ENCODE measurements at places on chromosomes 3 and 15.

GRCh38 chr3:16866571-16866970 is 18.2 kb upstream of the PLCL2 start:
- no peaks in the 10 kb centered on the region for H3K36me3 ChIP-seq
- no peak overlapping the region for H3K27ac ChIP-seq
- no peaks in the 10 kb centered on the region for H3K4me1 ChIP-seq
- no peak overlapping the region for H3K4me3 ChIP-seq
- no peaks in the 10 kb centered on the region for H3K27me3 ChIP-seq

DNA sequence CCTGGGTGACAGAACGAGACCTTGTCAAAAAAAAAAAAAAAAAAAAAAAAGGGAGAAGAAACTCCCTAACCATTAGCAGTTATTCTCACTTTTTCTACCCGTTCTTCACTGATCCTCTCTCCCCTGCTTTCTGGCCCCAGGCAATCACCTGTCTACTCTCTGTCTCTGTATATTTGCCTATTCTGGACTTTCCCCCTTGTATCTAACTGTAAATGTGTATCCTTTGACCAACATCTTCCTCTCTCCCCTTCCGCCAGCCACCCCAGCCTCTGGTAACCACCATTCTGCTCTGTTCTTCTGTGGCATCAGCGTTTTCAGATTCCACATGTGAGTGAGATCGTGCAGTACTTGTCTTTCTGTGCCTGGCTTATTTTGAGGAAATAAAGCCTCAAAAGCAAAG is 6.9 kb downstream of the CYFIP1 start:
- peaks cover 7% of the 10 kb centered on the region for H3K4me1 ChIP-seq
- H3K36me3 ChIP-seq: no peaks in the 10 kb centered on the region
- H3K27me3 ChIP-seq: no peaks in the 10 kb centered on the region

DNA sequence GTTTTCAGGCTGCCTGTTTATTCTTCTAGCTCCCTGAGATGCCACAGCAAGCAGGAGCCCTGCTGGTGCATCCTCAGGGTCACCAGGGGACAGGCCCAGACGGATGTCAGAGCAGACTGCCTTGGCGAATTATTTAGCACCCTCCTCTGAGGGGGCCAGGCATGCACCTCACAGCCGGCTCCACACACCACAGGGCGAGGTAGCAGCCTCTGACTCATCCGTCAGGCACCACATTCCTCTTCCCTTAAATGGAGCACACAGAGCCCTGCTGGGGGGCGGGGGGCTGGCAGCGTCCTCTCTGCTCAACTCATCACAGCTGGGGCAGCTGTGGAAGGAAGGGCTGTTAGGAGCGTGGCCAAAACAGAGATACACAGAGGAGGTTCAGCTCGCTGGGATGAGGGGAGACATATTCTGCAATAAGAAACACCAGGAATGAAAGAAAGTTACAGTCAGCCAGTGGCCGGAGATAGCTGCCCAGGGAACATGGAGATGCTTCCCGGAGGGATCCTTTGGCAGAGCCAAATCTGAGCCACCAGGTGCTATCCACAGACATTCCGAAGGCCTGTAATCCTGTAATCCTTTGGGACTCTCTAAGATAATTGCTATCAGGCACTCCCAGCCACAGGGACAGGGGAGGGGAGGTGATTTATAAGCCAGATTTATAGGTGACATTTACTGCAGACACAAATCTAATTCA is 13.9 kb upstream of the PRICKLE2 start:
- peak overlapping the region; percentile 21 for H3K4me3 ChIP-seq
- no peaks in the 10 kb centered on the region for H3K27me3 ChIP-seq
- H3K4me1 ChIP-seq: peaks cover 6% of the 10 kb centered on the region
- peak overlapping the region; percentile 41 for H3K27ac ChIP-seq

GRCh38 chr3:37855363-37855970 is 6.2 kb upstream of the CTDSPL start:
- no peaks in the 10 kb centered on the region for H3K36me3 ChIP-seq
- no peak overlapping the region for H3K4me3 ChIP-seq
- no peaks in the 10 kb centered on the region for H3K4me1 ChIP-seq
- H3K27me3 ChIP-seq: no peaks in the 10 kb centered on the region

DNA sequence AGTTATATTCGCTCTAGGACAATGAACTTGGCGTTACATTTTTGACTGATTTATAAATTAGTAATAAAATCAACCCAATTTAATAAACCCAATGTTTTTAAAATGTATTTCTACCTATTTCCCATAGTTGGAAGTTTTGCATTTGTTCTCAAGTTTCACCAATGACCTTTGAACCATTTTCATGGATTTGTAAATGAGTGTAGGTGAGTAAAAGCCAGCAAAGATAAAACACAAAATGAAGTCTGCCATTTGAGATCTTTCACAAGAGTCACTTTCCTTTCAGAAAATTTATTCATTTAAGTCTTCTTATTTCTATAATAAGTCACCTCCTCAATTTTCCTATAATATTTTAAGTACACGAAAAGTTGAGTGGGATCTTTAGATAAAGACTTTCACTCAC is 92.1 kb downstream of the MEIS2 start:
- no peak for DNase-seq
- H3K27me3 ChIP-seq: no peaks in the 10 kb centered on the region
- no peak overlapping the region for H3K4me3 ChIP-seq
- H3K36me3 ChIP-seq: peaks cover 8% of the 10 kb centered on the region
- H3K27ac ChIP-seq: no peak overlapping the region
- H3K4me1 ChIP-seq: no peaks in the 10 kb centered on the region

- peak overlapping the region; percentile 83 for H3K4me3 ChIP-seq
- H3K27me3 ChIP-seq: no peaks in the 10 kb centered on the region
- no peaks in the 10 kb centered on the region for H3K36me3 ChIP-seq
- peak overlapping the region; percentile 57 for H3K27ac ChIP-seq
- DNase-seq: peak; percentile 45
These were observed 654 bp downstream of the SUSD5 start for GRCh38 chr3:33217866-33218445.

GRCh38 chr3:4720316-4721075 is 227.3 kb downstream of the ITPR1 start:
- no peaks in the 10 kb centered on the region for H3K36me3 ChIP-seq
- no peaks in the 10 kb centered on the region for H3K27me3 ChIP-seq
- no peak overlapping the region for H3K4me3 ChIP-seq

DNA sequence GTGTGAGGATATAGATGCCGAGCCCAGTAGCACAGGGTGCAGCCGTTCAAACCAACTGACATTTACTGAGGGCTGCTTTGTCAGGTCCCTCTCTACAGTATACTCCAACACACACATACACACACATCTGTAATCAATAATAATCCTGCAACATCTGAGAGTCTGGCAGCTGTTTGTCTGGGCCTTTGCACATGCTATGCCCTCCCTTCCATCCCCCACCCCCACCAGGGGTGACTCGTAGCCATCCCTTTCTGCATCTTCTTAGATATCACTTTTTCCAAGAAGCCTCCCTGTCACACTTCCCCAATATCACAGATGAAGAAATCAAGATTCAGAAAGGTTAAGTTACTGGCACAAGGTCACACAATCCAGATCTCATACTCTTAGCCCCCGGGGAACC is 13.7 kb downstream of the SPATA12 start:
- peaks cover 4% of the 10 kb centered on the region for H3K4me1 ChIP-seq
- H3K36me3 ChIP-seq: peaks cover 5% of the 10 kb centered on the region
- no peaks in the 10 kb centered on the region for H3K27me3 ChIP-seq
- DNase-seq: no peak

DNA sequence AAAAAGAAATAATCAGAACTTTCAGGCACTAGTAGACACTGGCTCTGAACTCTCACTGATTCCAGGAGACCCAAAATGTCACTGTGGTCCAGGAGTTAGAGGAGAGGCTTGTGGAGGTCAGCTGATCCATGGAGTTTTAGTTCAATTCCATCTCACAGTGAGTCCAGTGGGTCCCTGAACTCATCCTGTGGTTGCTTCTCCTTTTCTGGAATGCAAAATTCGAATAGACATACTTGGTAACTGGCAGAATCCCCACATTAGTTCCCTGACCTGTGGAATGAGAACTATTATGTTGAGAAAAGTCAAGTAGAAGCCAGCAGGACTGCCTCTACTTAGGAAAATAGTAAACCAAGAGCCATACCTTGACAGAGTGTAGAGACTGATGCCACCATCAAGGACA is 87.3 kb upstream of the OXTR start:
- H3K27ac ChIP-seq: no peak overlapping the region
- no peaks in the 10 kb centered on the region for H3K27me3 ChIP-seq
- 0 out of 2 replicates have a peak, but pooled peaks cover 2% of the 10 kb centered on the region for H3K36me3 ChIP-seq
- DNase-seq: no peak
- peaks cover 12% of the 10 kb centered on the region for H3K4me1 ChIP-seq

DNA sequence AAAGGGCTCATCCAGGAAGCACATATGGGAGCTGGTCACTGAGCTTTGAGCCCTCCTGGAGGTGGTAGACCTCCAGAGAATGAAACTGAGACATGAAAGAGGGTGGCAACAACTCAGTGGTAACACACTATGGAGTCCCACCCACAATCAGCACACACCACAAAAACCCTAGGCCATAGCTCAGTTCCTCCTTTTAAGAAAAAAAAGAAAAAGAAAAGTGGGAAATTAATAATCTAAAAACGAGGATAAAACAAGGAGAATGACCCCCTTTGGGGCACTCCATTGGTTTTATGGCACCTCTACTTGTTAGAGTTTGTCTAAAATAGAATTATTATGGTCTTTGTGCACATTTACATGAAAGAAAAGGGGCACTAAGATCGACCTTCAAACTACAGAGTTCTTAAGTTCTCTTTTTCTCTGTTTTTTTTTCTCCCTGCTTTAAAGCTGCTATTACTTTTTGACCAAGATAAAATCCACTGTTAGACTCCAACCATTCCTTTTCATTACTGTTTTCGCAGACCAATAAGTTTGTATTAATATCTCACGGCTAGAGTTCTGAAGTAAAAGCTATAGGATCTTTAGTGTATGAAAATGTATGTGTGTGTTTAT is 40.2 kb upstream of the ZBTB20 start:
- H3K27ac ChIP-seq: no peak overlapping the region
- no peak for DNase-seq
- no peaks in the 10 kb centered on the region for H3K36me3 ChIP-seq
- no peaks in the 10 kb centered on the region for H3K4me1 ChIP-seq

DNA sequence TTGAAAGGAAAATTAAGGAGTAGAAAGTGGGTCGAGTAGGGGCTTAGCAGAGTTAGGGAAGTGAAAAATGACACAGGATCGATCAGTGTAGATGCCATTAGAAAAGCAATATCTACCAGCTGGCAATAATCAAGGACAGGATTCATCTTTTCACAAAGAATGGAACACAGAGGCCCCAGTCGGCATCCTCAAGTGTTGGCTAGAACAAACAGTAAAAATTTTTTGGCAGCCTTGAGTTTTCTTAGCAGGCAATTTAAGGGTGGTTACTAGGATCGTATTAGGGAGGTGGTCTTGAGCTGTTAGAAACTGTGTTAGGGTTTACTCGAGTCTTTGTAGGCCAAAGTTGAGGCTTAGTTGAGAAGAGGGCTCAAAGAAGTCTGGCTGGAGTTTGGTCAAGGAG is 658.8 kb upstream of the SGO1 start:
- DNase-seq: no peak
- no peaks in the 10 kb centered on the region for H3K4me1 ChIP-seq
- H3K27ac ChIP-seq: no peak overlapping the region
- no peak overlapping the region for H3K4me3 ChIP-seq
- no peaks in the 10 kb centered on the region for H3K27me3 ChIP-seq
- no peaks in the 10 kb centered on the region for H3K36me3 ChIP-seq

- H3K4me1 ChIP-seq: peaks cover 21% of the 10 kb centered on the region
- no peak overlapping the region for H3K27ac ChIP-seq
- DNase-seq: no peak
- no peaks in the 10 kb centered on the region for H3K36me3 ChIP-seq
- no peaks in the 10 kb centered on the region for H3K27me3 ChIP-seq
These were observed 60.3 kb downstream of the BDH1 start for GRCh38 chr3:197495499-197495898.

- no peaks in the 10 kb centered on the region for H3K4me1 ChIP-seq
- H3K27me3 ChIP-seq: no peaks in the 10 kb centered on the region
- no peaks in the 10 kb centered on the region for H3K36me3 ChIP-seq
These were observed 144.7 kb upstream of the PEX5L start for GRCh38 chr3:180181387-180181786.

GRCh38 chr3:41961751-41962679 is at the start of gene ULK4:
TSS of gene ULK4 (minus strand) at chr3:41962103. CDS start at chr3:41954759, 7,344 bp downstream.
- peak within 1 kb of the TSS; percentile 32 for H3K27ac ChIP-seq
- peak; percentile 94 for DNase-seq
- peak within 1 kb of the TSS; percentile 86 for H3K4me3 ChIP-seq
- no peaks in the 10 kb centered on the region for H3K4me1 ChIP-seq
- no peaks in the 10 kb centered on the region for H3K27me3 ChIP-seq
- H3K36me3 ChIP-seq: no peaks in the 10 kb centered on the region
